ENCODE measurements at places on chromosomes 12 and 14.

DNA sequence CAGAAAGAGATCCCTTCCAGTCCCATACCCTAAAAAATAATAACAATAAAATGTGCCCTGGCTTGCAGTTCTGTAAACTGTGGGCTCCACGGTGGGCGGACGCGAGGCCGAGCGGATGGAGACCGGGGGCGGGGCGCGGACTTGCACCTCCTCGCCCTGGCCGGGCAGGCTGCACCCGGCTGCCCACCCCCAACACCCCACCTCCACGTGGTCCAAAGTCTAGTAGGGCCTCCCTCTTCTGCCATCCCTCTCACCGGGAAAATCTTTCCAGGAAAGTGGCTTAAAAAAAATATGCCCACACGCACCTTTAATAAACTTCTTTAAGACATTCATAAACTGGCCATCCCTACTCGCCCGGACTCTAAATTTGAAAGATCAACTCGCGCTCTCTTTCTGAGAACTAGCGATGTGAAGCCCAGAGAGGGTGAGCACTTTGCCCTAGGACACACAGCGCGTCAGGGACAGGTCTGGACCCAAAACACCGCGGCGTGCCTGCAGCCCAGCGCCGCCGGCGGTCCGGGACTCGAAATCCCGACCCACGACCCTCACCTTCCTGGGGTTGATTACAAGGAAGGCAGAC is 1.9 kb upstream of the BCL11B start:
- no peak for DNase-seq

GRCh38 chr12:48352157-48352760 is 1.5 kb upstream of the ZNF641 start:
- DNase-seq = no peak

DNA sequence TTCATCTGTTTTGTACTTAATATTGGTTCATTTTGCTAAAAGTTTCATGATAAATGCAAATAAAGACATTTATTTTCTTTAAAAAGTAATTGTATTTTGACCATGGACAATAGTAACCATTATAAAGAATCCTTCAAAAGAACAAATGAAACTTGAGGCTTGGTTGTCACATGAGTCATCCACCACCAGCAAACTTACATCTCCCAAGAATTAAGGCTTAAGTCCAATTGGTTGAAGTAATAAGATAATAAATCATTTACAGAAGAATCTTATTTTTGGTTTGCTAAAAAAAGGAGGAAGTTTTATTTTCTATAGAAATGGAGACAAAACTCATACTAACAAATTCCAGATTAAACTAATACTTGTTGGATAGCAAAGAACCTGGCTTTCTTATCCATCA is 84.8 kb upstream of the KITLG start:
- DNase-seq = no peak

DNA sequence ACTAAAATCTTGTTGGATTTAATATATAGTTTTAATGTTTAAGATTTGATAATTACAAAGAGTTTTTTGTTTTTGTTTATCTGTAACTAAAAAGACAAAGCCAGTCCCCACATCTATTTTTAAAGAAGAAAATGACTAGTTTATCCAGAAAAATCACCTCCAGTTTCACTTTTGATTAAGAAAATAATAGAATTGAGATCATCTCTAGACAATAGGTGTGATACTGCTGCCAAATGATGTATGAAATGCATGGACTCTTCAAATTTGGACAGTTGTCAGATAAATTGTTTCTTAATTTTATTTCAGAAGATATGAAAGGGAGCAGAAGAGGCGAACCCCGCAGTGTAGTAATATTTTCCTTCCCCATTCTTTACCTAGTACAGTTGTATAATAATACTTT is 20.0 kb downstream of the PCNX4 start:
- no peak for DNase-seq

GRCh38 chr14:68167383-68168087 is 348.0 kb downstream of the RAD51B start:
- no peak for DNase-seq

Data from Panc1 (cell line).